Pons (tissue), 1 donor: ENCODE measurements at places on chromosomes 1 and 21.

DNA sequence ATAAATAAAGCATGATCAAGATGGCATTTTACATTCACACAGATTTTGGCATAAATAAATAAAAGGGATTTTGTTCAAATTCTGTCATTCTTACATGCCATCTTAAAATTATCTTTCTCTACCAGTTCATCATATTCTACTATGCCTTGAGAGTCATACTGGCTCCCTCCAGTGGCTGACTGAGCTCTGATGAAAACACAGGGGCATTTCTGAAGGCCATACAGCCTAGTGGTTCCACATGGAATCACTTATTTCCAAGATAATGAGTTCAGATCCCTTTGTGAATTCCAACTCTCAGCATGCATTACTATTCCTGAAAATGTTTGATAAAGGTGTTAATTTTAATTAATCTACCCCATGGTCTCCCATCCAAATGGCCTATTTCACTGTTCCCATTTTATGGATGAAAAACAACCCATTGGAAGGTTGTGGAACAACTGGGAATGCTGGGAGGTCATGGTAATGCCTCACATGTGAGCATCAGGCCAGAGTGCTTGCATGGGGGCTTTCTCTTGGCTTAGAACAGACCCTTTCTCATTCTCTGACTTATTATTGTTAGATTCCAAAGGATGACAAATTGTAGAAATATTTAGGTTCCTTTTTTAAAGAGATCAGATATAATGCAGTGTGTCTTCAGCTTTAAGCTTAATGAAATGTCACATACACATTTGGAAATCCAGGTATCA is 622.4 kb upstream of the PKN2 start:
- peak; percentile 62 for DNase-seq

- no peak for DNase-seq
These were observed 199.8 kb downstream of the C1orf94 start for GRCh38 chr1:34376531-34376930.

DNA sequence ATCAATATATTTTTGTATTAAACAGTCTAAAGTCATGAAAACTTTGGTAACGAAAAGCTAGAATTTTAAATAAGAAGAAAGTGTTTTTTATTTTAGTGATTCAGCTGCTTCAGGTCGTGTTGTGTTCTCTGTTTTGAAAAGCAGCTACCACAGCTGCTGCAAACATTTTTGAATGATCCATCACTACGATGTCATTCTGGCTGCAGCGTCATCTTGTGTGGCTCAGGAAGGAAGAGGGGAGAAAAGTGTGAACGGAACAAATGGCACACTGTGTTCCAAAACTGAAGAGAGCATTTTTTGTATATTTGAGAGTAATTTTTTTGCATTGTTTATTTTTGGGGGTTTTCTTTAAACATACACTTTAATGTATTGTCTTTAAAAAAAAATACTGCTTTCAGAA is 323.0 kb upstream of the ADGRL2 start:
- DNase-seq, result no peak

DNA sequence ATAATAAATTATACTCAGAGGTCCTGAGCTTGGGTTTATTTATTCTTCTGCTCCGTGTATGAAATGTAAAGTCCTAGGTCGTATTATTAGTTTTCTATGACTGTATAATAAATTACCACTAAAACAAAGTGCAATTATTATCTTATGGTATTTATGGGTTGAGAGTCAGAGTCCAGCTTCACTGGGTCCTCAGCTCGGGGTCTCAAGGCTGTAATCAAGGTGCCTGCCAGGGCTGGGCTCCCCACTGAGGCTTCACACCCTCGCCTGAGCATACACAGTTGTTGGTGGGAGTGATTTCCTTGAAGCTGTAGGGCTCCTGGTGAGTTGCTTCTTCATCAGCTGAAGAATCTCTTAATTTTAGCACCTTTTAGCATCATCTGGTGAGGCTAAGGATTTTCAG is 15.2 kb downstream of the UBASH3A start:
- DNase-seq, result no peak

GRCh38 chr1:92749024-92749634 is 35.8 kb downstream of the EVI5 start:
- peak; percentile 89 for DNase-seq

GRCh38 chr1:183723571-183723970 is 70.5 kb upstream of the APOBEC4 start:
- DNase-seq, result no peak

DNA sequence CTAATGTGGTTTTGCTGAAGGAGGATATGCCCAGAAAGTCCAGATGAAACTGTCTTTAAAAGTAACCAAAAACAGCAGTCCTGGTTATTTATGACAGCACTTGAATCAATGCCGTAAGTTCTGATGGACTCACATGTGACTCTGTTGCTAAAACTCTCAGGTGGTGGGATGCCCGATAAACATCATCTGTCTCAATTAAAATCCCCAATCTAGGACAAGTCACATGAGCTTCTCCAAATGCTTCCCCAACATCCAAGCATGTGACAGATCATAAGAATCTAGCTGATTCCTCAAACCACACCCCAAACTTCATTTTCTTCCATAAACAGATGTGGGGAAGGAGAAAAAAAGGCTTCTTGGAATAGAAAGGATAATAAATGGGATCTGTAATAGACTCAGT is 786 bp upstream of the CTSK start:
- no peak for DNase-seq

GRCh38 chr1:117371441-117372151 is 4.3 kb downstream of the MAN1A2 start:
- DNase-seq, result no peak

- DNase-seq, result no peak
These were observed 170.5 kb upstream of the FGGY start for GRCh38 chr1:59126366-59126765.

- no peak for DNase-seq
These were observed 2.7 kb upstream of the MRPL24 start for GRCh38 chr1:156743367-156744302.

GRCh38 chr21:21915816-21916215 is 917.6 kb downstream of the NCAM2 start:
- DNase-seq, result no peak

DNA sequence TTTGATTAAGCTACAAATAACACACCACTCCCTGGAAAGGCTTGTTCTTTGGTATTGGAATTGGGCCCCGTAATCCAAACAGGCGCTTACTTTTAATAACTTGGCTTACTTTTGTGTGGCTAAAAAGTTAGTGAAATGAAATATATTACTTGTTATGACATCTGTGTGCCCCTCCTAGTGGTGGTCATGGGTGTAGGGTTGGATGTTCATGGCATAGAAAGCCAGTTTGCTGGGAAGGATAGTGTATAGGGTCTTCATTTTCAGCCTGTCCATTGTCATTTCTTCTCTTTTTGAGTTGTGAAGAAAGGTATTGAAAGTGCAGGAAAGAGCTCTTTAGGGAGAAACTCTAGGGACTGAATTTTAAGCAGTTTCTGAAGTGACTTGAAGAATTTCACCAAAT is 5.9 kb downstream of the CDC14A start:
- DNase-seq, result no peak

DNA sequence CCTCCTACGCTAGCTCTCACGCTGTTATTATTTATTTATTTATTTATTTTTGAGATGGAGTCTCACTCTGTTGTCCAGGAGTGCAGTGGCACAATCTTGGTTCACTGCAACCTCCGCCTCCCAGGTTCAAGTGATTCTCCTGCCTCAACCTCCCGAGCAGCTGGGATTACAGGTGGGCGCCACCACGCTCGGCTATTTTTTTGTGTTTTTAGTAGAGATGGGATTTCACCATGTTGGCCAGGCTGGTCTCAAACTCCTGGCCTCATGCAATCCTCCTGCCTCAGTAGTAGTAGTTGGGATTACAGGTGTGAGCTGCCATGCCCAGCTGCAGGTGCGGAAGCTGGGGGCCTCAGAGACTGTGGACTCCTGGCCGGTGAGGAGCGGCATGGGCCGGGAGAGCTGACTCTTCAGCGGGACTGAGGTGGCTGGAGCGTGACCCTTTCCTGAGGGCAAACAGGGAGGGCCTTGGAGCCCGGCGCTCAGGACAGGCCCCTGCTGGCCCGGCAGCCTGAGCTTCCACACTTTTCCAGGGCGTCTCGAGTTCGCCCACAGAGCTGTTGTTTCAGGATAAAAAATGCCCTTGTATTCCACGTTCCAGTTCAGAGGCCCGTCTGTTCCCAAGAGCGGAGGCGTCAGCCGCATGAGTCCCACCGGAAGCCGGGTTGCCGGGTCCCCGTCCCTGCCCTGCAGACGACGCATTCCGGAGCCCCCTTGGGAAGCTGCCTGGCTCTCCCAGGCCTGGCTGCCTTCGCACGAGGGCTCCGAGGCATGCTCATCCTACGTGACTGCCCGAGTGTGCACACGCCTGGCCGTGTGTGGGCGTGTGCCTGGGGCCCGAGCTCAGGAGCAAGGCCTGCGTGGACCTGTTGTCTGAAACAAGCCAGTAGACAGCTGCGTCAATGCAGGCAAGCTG is 126.2 kb downstream of the SIK1 start:
- no peak for DNase-seq
